ENCODE measurements at places on chromosomes 12 and 14. TPM values are rescaled to one million over a fixed set of nuclear protein-coding genes. Genes with fewer than 3 reads are reported as not detected.
A peak's percentile ranks its signal among the peaks of the same experiment; 100 is the strongest.

GRCh38 chr12:83473408-83474095, 786.8 kb downstream of the TMTC2 start:
- no peaks in the 10 kb centered on the region for H3K27me3 ChIP-seq
- H3K4me3 ChIP-seq, result no peak overlapping the region
- no peaks in the 10 kb centered on the region for H3K36me3 ChIP-seq
- H3K27ac ChIP-seq, result no peak overlapping the region
- no peaks in the 10 kb centered on the region for H3K4me1 ChIP-seq

- no peak overlapping the region for H3K27ac ChIP-seq
- H3K36me3 ChIP-seq, result no peaks in the 10 kb centered on the region
- H3K27me3 ChIP-seq, result peaks cover 64% of the 10 kb centered on the region
- peaks cover 11% of the 10 kb centered on the region for H3K4me1 ChIP-seq
- peak overlapping the region; percentile 27 for H3K4me3 ChIP-seq
- DNase-seq, result no peak
These were observed 1.3 kb downstream of the TEAD4 start for GRCh38 chr12:2960390-2960956.

DNA sequence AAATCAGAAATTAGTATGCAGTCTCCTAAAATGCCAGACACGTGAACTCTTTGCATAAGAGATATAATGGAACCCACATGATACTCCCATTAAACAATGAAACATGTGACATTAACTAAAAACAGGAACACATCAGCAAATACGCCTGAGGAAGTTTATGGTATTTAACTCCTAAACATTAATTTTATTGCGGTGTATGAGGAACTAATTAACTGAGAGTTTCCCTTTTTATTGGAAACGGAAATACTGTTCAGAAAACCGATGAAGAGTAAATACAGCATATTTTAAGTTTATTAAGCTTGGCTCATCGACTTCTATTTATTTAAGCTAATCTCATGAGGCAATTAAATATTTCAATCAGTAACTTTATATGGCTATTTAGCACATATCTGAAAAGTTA, 290.3 kb downstream of the SOX5 start:
- H3K27me3 ChIP-seq, result no peaks in the 10 kb centered on the region
- no peak overlapping the region for H3K4me3 ChIP-seq
- no peak overlapping the region for H3K27ac ChIP-seq
- H3K36me3 ChIP-seq, result no peaks in the 10 kb centered on the region
- DNase-seq, result no peak

DNA sequence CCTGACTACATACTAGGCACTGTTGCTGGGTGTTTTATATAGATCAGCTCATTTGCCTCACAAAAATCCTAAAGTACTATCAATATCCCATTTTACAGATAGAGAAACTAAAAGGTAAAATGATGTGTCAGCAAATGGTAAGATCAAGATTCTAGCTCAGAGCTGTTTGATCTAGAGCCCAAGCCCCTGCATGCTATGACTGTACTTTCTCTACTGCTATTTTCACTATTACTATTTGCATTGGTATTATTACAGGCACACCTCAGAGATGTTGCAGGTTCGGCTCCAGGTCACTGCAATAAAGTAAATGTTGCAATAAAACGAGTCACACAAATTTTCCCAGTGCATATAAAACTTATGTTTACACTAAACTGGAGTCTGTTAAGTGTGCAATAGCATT, 10.9 kb downstream of the ISCU start:
- H3K27ac ChIP-seq, result no peak overlapping the region
- peaks cover 10% of the 10 kb centered on the region for H3K36me3 ChIP-seq
- no peak overlapping the region for H3K4me3 ChIP-seq
- H3K27me3 ChIP-seq, result peaks cover 3% of the 10 kb centered on the region

DNA sequence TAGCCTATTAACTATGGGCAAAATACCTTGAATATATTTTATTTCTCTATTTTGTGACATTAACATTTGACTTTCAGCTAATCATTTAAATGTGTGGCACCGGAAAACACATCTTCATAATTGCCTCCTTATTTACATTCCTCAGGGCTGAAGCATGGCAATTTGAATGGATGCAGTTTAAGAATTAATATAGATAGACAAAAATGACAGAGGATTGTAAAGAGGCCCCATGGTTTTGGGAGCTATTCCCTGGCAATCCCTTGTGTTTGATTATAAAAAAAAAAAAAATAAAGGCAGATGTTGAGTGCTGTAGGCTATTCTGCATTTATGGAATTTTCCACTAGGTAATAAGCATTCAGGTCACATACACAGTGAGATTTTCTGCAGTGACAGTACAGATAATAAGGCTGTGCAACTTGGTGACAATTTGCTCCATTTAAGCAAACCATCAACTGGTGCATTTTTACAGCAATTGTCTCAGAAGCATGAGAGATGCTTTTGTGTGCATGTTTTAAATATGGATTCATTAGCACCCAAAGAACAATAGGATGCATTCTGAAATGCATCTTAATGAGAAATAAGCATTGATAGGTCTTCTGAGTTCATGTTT, 123.2 kb upstream of the SLC38A4 start:
- peaks cover 8% of the 10 kb centered on the region for H3K27me3 ChIP-seq
- H3K27ac ChIP-seq, result no peak overlapping the region
- no peak for DNase-seq
- H3K36me3 ChIP-seq, result no peaks in the 10 kb centered on the region
- H3K4me3 ChIP-seq, result no peak overlapping the region

STYK1 gene
- total RNA-seq, result 3.1 TPM

- H3K27ac ChIP-seq, result peak overlapping the region; percentile 32
- peaks cover 22% of the 10 kb centered on the region for H3K4me1 ChIP-seq
- H3K27me3 ChIP-seq, result peaks cover 63% of the 10 kb centered on the region
- peak overlapping the region; percentile 85 for H3K4me3 ChIP-seq
- no peaks in the 10 kb centered on the region for H3K36me3 ChIP-seq
- peak; percentile 54 for DNase-seq
These were observed 31.1 kb upstream of the MON2 start for GRCh38 chr12:62435303-62436163.

- H3K4me1 ChIP-seq, result peaks cover 18% of the 10 kb centered on the region
- DNase-seq, result no peak
- H3K27me3 ChIP-seq, result no peaks in the 10 kb centered on the region
These were observed 43.8 kb downstream of the FOXN3 start for GRCh38 chr14:89373185-89373584.

GRCh38 chr12:65585648-65586602, 238.4 kb upstream of the HMGA2 start:
- H3K27me3 ChIP-seq, result no peaks in the 10 kb centered on the region
- H3K36me3 ChIP-seq, result no peaks in the 10 kb centered on the region
- no peak overlapping the region for H3K27ac ChIP-seq

DNA sequence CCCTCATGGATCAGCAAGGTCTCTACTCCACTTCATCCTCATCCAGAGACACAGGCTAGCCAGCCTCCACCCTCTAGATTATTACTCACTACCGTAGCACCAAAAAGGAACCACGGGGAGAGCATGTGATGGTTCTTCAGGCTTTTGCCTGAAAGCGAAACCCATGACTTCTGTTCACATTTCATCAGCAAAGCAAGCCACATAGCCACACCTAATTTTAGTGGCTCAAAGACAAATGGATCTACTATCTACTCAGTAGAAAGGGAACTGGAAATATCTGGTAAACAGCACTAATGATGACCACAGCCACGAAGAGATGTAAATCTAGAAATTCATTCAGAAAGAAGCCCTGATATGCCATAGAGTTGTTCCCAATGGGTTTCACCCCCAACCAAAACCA, 51.4 kb downstream of the VCPKMT start:
- no peaks in the 10 kb centered on the region for H3K27me3 ChIP-seq
- peak overlapping the region; percentile 100 for H3K27ac ChIP-seq
- H3K36me3 ChIP-seq, result peaks cover 27% of the 10 kb centered on the region
- DNase-seq, result no peak
- peaks cover 72% of the 10 kb centered on the region for H3K4me1 ChIP-seq

DNA sequence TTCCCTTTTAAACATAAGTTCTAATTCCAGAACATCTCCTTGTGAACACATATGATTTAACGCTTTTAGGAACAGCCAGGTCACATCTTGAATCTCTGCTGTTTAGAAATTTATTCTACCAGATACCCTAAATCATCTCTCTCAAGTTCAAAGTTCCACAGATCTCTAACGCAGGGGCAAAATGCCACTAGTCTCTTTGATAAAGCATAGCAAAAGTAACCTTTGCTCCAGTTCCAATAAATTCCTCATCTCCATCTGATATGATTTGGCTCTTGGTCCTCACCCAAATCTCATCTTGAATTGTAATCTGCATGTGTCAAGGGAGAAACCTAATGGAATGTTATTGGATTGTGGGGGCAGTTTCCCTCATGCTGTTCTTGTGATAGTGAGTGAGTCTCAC, 96.3 kb upstream of the PLEKHA5 start:
- H3K4me3 ChIP-seq, result no peak overlapping the region
- no peaks in the 10 kb centered on the region for H3K4me1 ChIP-seq
- no peak overlapping the region for H3K27ac ChIP-seq
- H3K36me3 ChIP-seq, result no peaks in the 10 kb centered on the region
- peaks cover 2% of the 10 kb centered on the region for H3K27me3 ChIP-seq

DNA sequence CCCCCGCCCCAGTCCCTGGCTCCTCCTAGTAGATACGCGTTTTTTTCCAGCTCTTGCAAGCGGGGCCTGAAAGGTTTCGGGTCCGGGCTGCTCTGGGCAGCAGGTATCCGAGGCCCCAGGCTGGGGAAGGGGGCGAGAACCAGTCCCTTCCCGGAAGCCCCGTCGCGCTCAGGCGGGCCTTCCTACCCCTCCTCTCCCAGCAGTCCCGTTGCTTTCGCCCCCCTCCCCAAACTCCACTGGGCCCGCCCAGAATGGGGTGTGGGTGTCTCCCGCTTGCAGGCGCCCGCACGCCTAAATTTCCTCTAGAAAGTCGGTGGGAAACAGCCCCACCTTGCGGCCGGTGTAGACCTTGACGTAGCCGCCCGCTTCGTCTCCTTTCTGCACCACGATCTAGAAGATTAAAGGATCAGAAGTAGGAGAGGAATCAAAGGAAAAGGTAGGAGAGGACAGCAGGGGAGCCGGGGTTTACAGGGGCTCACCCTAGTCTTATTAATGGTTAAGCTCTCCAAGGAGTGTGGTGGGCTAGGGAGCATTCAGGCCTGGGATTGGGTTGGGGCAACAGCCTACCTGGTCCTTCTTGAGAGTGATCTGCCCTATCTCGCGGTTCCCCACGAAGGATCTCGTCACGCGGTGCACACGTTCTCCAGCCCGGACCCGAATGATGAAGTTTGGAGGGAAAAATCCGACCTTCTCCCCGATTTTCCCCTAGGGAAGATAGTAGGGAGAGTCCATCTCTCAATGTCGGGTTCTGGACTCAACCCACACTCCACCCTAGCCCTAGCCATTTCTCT, 7.3 kb downstream of the STAC3 start:
- peaks cover 9% of the 10 kb centered on the region for H3K36me3 ChIP-seq
- peaks cover 42% of the 10 kb centered on the region for H3K4me1 ChIP-seq
- peak overlapping the region; percentile 71 for H3K4me3 ChIP-seq

BBS10 gene
- 7.1 TPM for total RNA-seq

DNA sequence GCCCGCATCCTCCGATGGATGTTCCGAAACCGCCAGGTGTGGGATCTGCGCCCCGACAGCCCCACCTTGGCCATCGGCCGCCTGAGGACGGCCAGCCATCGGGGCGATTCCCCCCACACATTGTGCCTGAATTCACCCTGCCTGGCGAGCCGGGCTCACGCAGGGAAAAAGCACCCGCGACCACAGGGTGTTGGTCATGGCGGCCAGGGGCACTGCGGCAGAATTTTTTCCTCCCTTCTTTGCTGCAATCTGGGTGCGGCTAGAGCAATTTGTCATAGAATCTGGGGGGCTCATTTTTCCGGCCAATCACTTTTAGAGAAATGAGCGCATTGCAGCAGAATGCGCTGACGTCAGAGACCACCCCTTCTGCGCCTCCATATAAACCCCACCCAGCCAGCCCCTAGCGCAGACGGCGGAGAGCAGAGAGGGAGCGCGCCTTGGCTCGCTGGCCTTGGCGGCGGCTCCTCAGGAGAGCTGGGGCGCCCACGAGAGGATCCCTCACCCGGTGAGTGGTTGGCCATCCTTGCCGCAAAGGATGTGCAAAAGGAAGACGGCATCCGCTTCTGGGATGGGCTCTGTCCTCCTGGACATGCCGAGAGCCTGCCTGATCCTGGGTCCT, at the start of gene MEG3:
Gene MEG3, plus strand, starts transcription at position 406 of the 619 bp plus-strand sequence.
- H3K36me3 ChIP-seq, result no peaks in the 10 kb centered on the region
- peaks cover 44% of the 10 kb centered on the region for H3K27me3 ChIP-seq
- H3K27ac ChIP-seq, result no peak within 1 kb of the TSS
- no peaks in the 10 kb centered on the region for H3K4me1 ChIP-seq
- DNase-seq, result no peak

DNA sequence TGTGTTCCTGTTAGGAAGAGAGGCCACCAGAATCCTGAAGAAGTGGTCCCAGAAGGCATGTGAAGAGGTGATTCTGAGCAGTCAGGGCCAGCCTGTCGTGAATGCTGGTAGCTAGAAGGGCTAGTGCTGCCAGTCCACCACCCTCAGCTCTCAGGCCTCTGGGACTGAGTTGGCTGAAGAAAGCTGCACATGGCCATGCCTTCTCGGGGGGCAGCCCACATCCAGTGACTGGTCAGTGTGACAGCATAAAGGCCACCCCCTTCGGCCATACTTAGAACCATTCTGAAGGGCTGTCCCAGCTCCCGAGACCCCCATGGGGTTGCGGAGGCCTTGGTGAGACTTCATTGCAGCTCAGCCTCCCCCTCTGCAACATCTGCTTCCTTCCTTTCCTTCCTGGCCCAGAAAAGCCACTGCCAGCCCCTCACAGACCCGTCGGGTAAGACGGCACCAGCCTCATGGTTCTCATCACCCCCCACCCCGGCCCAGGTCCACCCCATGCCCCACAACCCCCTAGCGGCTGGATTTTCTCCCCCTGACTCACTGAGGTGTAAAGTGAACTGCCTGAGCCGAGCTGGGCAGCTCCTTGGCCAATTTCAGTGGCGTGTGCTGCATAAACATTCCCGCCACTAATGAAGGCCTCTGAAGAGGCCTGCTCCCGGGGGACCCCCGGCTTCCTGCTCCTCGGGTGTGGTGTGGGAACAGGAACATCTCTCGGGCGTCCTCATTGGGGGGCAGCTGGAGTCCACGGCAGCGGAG, 49.5 kb upstream of the DIO3 start:
- peaks cover 1% of the 10 kb centered on the region for H3K36me3 ChIP-seq
- no peak overlapping the region for H3K4me3 ChIP-seq
- H3K27me3 ChIP-seq, result peaks cover 2% of the 10 kb centered on the region
- H3K27ac ChIP-seq, result no peak overlapping the region
- DNase-seq, result no peak

- H3K4me3 ChIP-seq, result no peak overlapping the region
- H3K36me3 ChIP-seq, result peaks cover 2% of the 10 kb centered on the region
- no peaks in the 10 kb centered on the region for H3K27me3 ChIP-seq
- no peak for DNase-seq
These were observed 393.0 kb upstream of the DCN start for GRCh38 chr12:91575630-91576029.

Data from activated naive CD8-positive, alpha-beta T cell treated with anti-CD3 and anti-CD28 coated beads, Interleukin-2, amount 10 ng/mL, durations not matched to agents 7 days and 5 days (primary cell).